A549 (cell line): ENCODE measurements at places on chromosomes 12 and 14.

DNA sequence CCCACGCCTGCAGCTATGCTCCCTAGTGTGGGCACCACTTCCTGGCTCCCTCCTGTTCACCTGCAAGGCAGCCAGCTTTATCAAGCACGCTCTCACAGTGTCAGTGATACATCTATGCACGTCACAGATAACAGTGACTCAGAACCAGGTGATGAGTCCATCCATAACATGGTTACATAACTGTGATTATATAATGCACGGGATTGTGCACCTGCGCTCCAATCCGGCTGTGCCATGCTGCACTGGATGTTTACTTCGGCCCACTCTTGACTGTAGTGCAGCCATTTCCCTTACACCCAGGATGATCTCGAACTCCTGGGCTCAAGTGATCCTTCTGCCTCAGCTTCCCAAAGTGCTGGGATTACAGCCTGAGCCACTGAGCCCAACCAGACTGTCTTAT, 38.4 kb upstream of the CEP83 start:
- DNase-seq, result peak; percentile 36

DNA sequence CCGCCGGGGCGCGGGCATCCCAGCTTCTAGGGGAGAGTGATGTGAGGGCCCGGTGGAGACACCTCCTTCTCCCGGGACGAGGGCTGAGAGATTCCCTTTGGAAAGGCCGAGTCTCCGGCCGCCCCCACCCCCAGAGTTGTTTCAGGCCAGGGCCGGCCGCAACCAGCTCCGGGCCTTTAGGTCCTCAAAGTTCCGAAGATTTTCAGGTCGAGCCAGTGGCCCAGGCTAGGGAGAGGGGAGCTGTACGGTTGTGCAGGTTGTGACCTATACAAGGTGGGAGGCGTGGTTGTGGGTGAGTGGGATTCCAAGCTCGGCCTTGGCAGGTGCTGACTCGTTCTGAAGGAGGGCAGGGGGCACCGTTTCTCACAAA, 18.4 kb upstream of the ANKRD33 start:
- DNase-seq, result no peak

- DNase-seq, result no peak
Measured at GRCh38 chr12:118536306-118536906, 160.1 kb downstream of the SUDS3 start.

GRCh38 chr14:76834241-76834661, 8.0 kb downstream of the LRRC74A start:
- DNase-seq, result no peak

- no peak for DNase-seq
Measured at GRCh38 chr12:24902511-24903328, 46.2 kb downstream of the BCAT1 start.
